ENCODE measurements at places on chromosomes 11 and 22.

DNA sequence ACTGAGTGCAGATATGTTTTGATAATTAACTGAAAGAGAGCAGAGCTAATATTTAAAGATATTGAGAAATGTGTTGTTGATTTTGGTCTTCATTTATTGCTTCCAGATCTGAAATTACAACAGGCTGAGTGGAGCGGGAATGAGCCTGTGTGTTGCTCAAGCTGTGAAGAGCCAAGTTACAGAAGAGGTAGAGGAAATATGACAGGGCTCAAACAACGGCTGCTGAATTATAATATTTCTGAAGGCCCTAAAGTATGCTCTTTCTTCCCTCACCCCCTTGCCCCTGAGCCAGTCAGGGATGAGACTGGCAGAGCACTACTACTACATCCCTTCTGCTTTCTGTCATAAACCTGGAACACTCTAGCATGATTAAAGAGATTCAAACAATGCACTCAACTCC, 115.6 kb downstream of the FANCF start:
- peak; percentile 8 for DNase-seq

DNA sequence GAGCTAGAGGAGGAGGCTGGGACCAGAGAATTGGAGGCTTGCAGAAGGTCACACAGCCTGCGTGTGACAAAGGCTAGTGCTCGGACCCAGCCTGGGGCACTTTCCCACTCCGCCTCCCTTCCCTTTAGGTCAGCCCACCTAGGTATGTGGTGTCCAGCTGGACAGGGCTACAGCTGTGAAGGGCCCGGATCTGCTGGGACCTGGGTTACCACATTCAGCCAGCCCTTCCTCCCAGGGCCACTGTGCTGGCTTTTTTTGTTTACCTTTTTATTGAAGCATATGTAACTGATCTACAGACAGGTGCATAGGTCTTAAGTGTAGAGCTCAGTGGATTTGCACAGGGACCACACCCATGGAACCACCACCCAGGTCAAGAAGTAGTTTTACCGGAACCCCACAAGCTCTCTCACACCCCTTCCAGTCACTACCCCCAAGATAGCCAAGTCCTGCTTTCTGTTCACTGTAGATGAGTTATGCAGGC, 8.7 kb downstream of the CAPN5 start:
- no peak for DNase-seq

- no peak for DNase-seq
Measured at GRCh38 chr22:39664485-39665200, 94.1 kb downstream of the CACNA1I start.

- no peak for DNase-seq
Measured at GRCh38 chr11:115398333-115399080, 105.7 kb downstream of the CADM1 start.

DNA sequence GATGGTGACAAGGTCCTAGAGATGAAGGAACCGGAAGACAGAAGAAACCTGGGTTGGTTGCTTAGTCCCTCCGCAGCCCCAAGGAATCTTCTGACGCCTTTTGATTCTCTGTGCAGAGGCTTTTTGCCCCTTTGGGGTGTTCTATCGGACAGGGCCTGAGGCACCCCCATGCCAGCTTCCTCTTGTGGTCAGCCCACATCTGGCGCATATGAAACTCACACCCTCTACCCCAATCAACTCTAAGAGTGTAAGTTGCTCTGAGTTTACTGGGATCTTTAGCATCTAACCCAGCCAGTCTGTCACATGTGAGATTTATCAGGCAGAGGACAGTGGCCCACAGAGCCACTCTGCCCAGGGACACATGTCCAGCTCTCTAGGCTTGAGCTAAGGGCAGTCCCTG, 17.4 kb downstream of the RASD2 start:
- DNase-seq = no peak

- no peak for DNase-seq
Measured at GRCh38 chr11:61372659-61373420, 10.7 kb downstream of the TMEM138 start.

DNA sequence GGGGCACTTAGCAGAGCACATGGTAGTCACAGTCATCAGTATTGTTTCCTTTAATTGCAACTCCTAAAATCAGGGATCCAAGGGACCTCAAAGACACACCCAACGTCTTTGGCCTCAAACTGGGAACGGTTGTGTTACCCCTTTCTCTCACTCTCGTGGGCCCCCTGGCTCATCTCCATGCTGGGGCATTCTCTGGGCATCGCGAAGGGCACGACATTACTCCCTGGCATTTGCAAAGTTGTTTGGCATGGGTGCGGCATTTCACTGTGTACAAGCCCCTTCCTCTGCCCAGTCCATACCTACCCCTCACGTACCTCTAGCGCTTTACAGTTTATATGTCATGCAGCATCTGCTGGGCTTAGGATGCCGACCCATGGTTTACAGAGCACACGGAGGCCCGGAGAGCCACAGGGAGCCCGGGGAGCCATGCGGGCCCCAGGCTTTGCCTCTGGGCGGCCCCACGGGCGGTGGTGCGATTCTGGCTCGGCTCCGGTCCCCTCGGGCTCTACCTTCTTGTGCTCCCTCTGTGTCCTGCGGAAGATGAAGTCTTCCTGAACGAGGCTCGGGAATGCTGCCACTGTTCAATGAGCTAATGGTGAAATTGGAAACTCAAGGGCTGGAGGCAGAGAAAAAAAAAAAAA, 21.9 kb upstream of the CACNG2 start:
- no peak for DNase-seq

GRCh38 chr11:10551845-10552352, 10.9 kb upstream of the RNF141 start:
- DNase-seq = no peak

- DNase-seq = no peak
Measured at GRCh38 chr11:105226091-105226490, 86.5 kb upstream of the CARD18 start.

GRCh38 chr11:117145393-117145761, 1.3 kb downstream of the PAFAH1B2 start:
- DNase-seq = no peak

DNA sequence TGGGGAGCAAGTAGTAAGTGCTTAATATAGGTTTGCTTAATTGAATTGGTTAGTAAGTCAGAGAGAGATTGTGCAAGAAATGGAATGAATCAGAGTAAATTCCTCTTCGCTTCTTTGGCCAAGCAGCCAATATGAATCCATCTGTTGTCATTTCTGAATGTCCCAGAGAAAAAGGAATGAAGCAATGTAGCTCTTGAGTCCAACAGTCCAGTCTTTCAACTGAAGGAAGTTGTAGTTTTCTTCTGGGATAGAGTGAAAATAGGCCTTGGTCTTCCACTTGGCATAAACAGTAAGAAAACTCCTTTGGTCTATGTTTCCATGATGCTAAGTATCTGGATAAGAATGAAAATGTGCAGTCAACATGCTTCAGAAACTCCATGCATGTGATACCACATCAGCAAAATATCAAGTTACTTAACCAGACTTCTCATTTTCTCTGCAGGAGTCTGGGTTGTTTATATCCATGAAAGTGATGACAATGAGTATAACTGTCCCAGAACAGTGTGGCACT, 1.8 kb upstream of the FIBIN start:
- no peak for DNase-seq

- no peak for DNase-seq
Measured at GRCh38 chr22:27685515-27685914, 116.0 kb downstream of the MN1 start.

GRCh38 chr11:8719211-8719649, 36.6 kb downstream of the RPL27A start:
- no peak for DNase-seq

DNA sequence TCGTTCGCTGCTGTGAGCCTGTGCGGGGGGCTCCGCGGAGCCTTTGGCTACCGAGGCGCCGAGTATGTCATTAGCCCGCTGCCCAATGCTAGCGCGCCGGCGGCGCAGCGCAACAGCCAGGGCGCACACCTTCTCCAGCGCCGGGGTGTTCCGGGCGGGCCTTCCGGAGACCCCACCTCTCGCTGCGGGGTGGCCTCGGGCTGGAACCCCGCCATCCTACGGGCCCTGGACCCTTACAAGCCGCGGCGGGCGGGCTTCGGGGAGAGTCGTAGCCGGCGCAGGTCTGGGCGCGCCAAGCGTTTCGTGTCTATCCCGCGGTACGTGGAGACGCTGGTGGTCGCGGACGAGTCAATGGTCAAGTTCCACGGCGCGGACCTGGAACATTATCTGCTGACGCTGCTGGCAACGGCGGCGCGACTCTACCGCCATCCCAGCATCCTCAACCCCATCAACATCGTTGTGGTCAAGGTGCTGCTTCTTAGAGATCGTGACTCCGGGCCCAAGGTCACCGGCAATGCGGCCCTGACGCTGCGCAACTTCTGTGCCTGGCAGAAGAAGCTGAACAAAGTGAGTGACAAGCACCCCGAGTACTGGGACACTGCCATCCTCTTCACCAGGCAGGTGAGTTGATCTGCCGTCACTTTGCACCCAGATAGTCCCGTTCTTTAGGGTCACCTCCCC, 1.0 kb downstream of the ADAMTS15 start:
- DNase-seq = no peak

GRCh38 chr11:96188243-96189006, 154.6 kb downstream of the MAML2 start:
- no peak for DNase-seq

- no peak for DNase-seq
Measured at GRCh38 chr11:107494055-107494454, 36.4 kb upstream of the CWF19L2 start.

DNA sequence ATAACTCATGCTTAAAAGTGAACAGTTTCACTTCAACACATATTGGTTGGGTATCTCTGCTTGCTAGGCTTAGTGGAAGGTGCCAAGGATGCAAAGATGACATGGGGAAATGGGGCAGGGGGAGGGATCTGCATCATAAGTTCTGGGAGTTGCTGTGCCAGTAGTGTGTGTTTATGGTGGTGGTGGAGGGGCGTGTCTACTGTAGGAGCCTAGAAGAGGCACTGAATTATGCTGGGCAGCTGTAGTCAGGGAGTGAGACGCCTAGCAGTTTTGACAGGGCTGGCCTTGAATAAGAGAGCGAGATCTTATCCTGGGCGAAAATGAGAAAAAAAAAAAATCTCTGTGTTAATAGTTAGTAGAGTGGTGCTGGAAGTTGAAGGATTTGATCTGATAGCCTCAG, 3.0 kb downstream of the ELMOD1 start:
- DNase-seq = no peak

DNA sequence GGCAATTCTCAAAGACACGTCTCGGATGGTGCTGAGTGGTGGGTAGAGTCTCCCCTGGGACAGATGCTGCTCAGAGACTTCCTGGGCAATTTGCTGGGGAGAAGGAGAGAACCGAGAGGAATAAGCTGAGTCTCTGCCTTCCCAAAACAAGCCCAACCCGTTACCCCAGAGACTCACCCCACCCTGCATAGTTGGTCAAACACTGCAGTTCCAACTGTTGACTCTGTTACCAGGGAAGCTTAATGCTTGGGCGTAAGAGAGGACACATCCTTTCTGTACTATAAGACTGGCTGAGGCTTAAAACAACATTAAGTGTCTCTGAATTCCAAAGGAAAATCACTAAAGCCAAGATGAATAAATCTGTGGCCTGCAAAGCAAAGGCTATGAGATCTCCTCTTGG, 68.1 kb downstream of the CCDC81 start:
- no peak for DNase-seq

GRCh38 chr22:40512426-40513136, 123.9 kb downstream of the MRTFA start:
- peak; percentile 91 for DNase-seq

DNA sequence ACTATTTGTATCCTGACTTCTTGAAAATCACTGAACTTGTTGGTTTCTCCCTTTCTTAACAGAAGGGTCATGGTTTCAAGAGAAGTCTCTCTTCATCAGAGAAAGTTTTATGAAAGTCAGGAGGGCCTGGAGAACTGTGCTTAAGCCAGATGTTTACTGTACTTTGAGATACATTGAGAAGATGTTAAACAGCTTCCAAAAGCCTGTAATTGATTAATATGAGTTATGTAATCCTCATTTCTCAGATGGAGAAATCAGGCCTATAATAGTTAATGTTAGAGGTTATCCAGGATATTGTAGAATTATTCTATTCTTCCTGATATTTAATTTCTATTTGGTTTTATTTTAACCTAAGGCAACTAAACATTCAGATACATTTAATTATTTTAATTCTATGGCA, 97.1 kb upstream of the RAG2 start:
- no peak for DNase-seq

DNA sequence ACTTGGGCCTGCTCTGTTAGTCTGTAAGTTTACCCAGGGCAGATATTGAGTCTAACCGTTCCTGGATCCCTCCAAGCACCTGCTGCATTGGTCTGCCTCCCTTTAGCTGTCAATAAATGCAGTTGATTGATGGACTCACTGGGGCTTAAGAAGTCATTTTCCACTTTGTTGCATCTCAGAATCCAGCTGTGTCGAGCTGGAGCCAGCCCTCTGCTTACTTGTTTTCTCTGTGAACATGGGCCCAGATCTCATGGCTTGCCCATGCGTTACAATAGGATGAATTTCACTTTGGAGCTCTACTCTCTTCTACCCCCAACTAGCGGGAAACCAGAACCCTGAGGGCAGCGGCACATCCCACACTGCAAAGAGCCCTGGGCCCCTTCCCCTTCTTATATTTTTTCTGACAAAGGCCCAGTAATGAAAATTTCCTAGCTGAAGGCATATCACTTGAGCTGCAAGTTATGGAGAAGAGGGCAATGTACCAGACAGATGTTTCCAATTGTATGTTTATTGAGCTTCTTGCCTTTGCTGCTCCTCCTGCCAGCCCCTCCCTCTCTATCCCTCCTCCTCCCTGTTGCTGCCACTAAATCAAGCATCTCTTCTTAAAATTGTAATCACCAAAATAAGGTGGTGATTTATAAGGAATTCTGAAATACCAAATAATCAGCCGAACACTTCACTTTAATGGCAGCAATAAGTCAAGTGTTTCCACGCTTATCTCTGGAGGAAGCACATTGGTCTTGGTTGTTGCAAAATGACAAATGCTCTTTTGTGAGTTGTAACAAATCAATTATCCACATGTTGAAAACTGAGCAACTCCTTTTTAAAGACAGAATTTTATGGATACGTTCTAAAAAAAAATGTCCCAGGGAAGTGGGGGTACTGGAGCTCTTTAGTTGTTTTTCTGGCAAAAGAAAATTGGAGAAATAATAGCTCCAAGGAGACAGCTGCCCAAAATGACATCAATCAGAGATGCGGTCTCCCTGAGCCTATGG, 212.3 kb upstream of the ZBED5 start:
- DNase-seq = no peak

GRCh38 chr11:85182441-85183387, 444.4 kb downstream of the DLG2 start:
- no peak for DNase-seq

DNA sequence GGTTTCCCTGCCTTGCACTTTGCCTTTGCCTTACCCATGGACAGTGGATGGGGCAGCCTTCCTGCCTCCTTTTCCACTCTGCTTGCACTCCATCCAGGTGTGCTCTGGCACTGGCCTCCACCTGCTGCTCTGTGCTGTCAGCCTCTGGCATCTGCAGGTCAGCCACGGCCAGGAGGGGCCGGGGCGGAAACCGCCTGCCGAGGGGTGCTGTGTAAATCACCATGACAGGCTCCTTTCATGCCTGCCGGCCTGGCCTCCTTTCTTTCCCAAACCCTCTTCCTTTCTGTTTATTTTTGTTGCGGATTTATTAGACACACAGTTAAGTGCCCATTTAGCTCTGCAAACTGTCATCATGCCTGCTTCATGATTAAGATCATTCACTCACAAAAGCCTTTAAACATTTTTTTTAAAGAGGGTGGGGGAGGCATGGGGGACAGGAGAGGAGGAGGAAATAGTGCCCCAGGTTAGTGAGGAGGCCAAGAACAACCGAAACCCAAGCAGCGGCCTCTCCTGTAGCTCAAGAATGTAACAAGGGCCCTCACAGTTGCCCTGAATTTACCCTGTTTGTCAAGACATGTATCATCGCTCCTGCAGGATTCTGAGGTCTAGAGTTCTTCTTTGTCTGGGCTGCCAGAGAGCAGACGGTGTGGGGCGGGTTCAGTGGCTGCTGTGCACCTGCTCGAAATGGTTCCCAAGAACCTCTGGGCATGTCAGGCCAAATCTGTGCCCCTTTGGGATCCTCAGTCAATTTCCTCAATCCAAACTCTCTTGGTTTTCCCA, 83.3 kb downstream of the BARX2 start:
- no peak for DNase-seq

All from NCI-H1694 treated with DMSO at 0.1 percent for 48 hours (cell line).